AG08395 (cell line): ENCODE measurements at places on chromosomes 7 and 10.

- no peak for DNase-seq
These were observed 402.6 kb downstream of the SORCS1 start for GRCh38 chr10:106761906-106762305.

- no peak for DNase-seq
These were observed 17.5 kb downstream of the ADRB1 start for GRCh38 chr10:114061148-114061547.

GRCh38 chr7:152145853-152146466 is 120.5 kb downstream of the GALNT11 start:
- peak; percentile 56 for DNase-seq

- DNase-seq: no peak
These were observed 24.3 kb downstream of the GARS1 start for GRCh38 chr7:30618961-30619360.

- DNase-seq: no peak
These were observed 7.3 kb downstream of the ATP6V1F start for GRCh38 chr7:128869944-128870285.

DNA sequence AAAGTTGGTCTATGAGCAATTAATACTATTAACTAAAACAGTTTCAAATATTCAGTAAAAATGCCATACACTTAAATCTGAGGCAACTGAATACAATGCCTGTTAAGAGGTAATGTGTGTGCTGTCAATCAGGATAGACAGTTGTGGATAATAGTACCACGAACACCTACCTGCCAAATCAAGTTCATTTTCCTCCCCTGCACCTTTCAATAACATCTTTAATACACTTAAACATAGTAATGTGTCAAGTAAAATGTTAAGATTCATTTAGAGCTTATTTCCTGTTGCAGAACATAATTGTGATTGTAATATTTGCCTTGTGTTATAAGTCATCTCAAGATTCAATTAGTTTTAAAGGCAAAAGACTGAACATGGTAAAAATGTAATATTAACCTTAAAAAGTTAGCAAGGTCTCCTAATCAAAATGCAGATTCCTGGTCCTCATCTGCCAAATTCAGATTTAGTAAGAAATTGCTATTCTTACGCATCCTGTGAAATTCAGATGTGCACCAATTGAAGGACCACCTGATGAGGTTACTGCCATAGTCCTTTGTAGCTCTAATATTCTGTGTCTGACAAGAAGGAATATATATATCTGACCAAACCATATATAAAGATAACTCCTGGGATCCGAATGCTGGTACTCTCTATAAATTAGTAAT is 37.1 kb downstream of the COL1A2 start:
- DNase-seq: no peak

DNA sequence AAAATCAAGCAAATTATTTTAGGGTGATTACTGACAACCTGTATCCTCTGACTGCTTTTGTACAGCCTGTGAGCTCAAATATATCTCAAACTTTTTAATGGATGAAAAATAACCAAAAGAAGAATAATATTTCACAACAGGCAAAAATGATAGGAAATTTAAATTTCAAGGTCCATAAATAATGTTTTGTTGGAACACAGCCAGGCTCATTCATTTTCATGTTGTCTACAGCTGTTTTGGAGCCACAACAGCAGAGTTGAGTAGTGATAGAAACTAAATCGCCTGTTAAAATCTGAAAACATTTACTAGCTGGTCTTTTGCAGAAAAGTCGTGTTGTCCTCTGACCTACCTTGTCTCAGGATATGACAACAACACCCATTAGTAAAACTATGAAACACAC is 75.9 kb downstream of the GLI3 start:
- DNase-seq: no peak

DNA sequence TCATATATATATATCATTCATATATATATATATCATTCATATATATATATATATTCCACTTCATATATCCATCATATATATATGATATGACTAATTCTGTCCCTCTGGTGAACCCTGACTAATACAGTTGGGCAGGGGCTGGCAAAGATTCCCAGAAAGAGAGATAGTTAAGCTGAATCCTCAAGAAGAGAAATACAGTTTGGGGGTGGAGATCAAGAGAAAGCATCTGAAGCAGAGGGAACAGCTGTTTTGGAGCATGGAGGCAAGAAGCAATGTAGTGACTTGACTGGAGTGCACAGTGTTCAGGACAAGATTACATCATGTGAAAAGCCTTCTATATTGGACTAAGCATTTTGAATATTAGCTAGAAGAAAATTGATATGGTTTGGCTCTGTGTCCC is 540.7 kb downstream of the MAGI2 start:
- DNase-seq: no peak

DNA sequence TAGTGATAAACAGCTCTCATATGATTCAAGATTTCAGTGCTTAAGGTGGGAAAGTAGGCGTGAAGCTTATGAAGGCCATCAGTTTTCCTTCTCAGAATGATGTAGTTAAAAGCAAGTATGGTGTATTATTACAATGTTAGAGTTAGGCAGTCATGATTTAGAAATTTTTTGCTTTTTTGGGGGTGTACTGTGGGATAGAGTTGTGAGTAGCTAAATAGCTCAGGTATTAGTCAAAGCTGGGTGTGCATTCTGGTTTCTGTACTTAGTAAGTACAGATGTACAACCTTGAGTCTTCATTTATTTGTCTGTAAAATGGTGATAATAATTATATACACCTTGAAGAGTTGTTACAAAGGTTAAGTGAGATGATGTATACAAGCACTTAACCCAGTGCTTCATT is 52.2 kb downstream of the R3HCC1L start:
- no peak for DNase-seq

DNA sequence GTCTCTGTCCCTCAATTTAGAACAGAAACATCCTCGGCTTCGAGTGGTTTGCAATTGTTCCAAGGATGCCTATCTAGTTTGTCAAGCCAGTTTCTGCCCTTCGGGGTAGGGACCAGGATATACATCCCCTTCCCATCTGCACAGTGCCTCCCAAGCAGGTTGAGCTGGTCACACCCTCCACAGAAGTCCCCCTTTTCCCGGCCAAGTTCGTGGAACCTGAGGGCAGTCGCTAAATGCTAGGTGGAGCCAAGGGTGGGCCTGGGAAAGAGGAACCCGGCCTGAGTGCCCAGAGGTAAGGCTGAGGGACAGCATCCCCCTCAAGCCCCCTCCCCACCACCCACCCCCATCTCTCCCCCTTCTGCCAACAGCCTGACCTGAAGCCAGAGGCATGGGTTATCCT is 62.4 kb upstream of the NANOS1 start:
- no peak for DNase-seq

GRCh38 chr10:49106451-49106850 is 8.9 kb downstream of the VSTM4 start:
- DNase-seq: peak; percentile 48

DNA sequence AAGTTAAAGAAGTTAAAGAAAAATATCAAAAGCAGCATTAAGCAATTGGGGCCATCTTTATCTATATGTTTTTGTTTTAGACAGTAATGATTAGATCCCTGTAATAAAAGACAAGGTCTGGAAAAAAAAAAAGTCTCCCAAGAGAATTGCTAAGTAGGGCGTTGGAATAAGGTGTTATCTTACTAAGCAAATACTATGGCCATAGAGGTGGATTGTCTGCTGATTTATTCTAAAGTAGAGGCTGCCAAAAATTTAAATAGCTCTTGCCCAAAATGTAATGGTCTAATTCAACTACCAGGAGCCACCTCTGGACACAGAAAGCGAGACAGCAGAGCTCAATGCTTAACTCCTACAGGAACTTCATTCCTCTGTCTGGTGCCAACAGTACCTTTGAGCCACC is 71.6 kb downstream of the HERPUD2 start:
- no peak for DNase-seq

DNA sequence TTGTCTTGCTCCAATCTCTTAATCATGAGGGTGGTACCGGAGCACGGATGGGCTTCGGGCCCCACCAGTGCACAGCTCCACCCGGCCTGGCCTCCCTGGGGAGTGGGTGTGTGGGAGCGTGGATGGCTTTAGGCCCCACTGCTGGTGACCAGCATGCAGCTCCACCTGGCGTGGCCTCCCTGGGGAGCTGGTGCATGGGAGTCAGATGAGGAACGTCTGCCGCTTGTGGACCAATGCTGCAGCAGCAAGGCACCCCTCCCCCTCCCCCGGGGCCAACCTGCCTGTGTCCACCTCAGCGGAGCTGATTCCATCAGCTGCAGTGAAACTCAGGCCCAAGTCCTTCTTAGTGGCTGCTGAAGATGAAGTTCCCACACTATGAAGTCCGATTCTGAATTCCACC is 511.4 kb downstream of the PTPRN2 start:
- no peak for DNase-seq

- no peak for DNase-seq
These were observed 744.7 kb downstream of the KCNMA1 start for GRCh38 chr10:76892766-76893479.

DNA sequence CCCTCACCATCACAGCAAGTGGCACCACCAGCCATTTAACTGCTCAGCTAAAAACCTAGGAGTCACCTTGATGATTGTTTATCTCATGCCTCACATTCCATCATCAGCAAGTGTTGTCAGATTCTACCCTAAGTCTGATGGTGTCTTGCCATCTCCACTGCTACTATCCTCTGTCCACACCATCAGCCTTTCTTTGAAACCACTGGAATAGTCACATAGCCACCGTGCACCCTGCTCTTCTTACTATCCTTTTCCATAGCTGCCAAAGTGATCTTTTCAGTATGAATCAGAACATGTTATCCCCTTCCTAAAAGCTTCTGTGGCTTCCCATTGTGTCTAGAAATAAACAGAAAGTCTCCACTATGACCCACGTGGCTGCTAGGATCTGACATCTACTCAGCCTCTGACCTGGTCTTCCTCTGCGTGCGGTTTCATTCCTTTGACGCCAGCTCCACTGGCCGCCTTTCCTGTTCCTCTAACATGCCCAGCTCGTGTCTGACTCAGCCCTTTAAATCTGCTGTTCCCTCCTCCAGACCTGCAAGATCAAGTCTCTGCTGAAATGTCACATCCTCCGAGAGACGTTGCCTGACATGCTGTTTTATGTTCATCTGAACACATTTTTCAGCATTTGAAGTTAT is 16.5 kb upstream of the CHN2 start:
- DNase-seq: no peak

- DNase-seq: no peak
These were observed 15.8 kb upstream of the DNMBP start for GRCh38 chr10:100025576-100025975.

GRCh38 chr10:86815035-86815617 is 58.7 kb downstream of the BMPR1A start:
- DNase-seq: peak; percentile 64

GRCh38 chr10:100793055-100793454 is 47.7 kb downstream of the PAX2 start:
- DNase-seq: no peak

DNA sequence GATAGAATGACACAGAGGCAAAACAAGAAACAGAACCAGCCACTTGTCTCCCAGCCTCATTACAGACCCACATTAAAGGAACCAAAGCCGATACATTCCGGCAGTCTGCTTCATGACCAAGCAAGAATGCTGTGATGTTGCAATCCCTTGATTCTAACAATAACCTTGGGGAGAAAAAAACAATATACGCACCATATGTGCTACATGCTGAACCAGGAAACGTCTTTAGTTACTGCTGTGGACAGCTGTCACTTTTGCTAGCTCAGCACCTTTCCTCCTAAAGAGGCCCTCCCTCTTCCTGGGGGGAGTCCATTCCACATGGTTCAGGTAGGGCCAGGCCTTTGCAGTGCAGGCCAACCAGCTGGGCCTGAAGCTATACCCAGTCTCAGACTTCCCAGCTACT is 79.1 kb downstream of the PRTFDC1 start:
- DNase-seq: peak; percentile 90

- peak; percentile 13 for DNase-seq
These were observed 58.5 kb downstream of the PHYHIPL start for GRCh38 chr10:59234816-59235429.

- DNase-seq: no peak
These were observed 31.1 kb upstream of the RHBDD2 start for GRCh38 chr7:75847707-75848106.

DNA sequence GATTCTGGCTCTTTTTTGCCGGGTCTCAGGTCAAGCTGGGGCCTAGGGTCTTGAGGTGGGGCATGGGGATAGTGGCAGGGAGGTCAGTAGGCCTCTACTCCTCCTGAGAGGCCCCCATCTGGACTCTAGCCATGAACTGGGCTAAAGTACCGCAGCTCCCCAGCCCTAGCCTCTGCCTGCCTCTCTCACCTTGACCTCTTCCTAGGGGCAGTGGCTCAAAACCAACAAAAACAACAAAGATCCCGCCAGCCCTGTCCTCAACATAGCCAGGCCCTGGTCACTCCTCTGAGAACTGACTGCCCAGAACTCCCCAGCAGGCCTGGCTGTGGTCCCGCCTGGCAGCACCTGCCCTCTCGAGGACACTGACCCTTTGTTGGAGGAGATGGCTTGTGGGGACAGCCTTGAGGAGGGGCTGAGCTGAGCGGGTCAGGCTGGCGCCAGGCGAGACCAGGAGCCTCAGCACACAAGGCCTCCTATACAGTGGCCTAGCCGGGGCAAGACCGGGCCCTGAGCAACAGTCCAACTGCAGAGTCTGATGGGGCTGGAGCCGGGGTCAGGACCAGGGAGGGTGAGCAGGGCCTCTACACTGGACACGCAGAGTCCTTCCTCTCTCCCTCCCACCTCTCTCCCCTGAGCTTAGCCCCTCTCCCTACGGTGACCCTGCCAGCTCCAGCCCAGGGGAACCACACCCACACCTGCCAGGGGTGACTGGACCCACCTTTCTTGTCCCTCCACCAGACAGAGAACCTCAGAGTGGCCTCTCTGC is 11.6 kb upstream of the PPIF start:
- DNase-seq: no peak

DNA sequence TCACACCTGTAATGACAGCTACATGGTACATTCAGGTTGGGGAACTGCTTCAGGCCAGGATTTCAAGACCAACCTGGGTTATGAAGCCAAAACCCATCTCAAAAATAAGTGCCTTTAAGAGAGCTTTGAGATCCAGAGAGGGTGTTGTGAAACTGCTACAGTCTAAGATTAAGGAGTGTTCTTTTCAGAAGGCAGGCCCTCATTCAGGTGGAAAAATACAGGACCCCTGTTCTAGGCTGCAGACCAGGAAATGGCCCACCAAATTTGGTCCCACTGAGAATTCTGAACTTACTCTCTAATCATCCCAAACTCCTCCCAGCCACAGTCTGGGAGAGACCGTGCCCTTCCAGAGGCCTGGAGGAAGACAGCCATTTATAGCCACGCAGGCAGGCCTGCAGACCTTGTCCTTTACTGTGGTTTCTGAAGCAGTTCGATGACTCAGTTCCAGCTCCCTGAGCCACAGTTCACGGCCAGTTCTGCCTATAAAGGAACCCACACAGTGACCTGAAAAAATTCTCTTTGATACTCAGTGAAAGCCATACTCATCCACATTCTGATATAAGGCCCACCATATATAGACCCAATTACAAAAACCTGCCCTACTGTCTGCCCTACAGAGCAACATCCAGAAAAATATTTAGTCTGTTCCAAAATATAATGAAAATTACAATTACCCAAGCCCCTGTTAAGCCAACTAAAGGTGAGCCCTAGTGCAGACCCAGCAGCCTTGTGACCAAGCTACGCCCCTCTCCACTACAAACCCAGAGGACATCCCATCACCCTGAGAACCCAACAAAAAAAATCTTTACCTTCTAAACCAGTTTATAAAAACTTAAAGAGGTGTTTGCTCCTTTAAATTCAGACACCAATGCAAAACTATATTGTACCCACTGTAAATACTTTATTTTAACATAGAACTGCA is 21.2 kb downstream of the ZNF680 start:
- peak; percentile 50 for DNase-seq
